ENCODE measurements at places on chromosomes 3 and 15.
A peak's percentile ranks its signal among the peaks of the same experiment; 100 is the strongest.

DNA sequence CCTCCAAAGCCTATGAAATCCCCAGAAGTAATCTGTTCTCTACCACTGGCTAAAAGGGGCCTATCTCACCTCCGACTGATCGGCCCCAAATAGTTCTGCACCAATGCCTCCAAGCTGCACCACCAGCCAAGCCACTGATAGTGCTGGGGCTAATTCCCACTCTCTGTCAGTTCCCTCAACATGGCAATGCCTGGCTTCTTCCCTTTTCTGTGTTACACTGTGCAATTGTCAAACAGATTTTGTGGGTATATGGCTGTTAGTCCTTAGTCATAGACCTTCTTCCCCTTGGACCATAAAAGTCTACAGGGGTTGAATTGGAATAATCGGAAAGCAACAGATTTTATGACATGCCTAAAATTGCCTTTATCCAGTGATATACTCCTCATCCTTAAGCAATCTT, 9.3 kb upstream of the UBE2E2 start:
- no peak for DNase-seq

- DNase-seq, result no peak
Observed at GRCh38 chr3:106160396-106160795, 291.6 kb upstream of the CBLB start.

- DNase-seq, result no peak
Observed at GRCh38 chr15:45449916-45450867, 71.8 kb upstream of the GATM start.

GRCh38 chr15:50710585-50710984, 24.0 kb upstream of the TRPM7 start:
- no peak for DNase-seq

DNA sequence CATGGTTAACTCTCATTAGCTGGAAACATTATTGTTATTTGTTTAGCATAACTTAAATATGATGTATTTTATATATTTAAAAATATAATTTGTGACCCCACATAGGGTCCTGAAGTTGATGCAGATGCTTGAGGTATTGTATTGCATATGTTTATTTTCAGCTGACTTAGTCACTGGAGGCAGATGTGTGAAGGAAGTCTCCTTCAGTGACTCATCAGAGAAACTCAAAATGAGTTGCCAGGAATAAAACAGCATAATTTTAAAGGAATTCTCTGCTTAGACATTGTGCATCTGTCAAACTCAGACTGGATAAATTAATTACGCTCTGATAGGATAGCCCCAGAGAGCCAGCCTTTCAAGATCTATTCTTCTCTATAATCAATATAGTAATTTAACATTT, 7.9 kb upstream of the OR4F6 start:
- DNase-seq, result no peak

- no peak for DNase-seq
Observed at GRCh38 chr15:39585871-39586301, 5.0 kb downstream of the THBS1 start.

DNA sequence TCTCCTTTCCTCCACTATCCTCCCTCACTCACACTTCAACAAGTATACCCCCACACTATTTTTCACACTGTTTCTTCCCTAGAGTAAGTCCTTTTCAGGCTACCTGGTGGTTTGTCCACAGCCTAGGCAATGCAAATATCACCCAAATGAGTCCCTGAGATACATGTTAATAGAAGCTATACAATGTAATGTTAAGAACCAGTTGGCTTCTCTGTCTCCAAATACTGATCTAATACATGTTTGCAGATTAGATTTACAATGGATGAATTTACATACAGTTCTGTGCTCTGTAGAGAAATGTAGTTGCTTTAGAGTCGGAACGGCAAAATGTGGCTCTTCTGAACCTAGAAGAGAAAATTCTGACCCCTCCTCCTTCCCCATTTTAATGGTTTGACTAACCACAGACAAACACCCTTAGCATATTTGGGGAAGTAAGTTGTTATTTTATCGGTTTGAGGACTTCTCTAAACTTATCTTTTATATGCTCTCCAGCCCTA, 63.6 kb upstream of the MBNL1 start:
- DNase-seq, result peak; percentile 15

GRCh38 chr3:161177991-161178390, 43.1 kb upstream of the NMD3 start:
- DNase-seq, result no peak

GRCh38 chr15:33119273-33119672, 75.2 kb downstream of the FMN1 start:
- no peak for DNase-seq

GRCh38 chr3:13559764-13560525, 11.0 kb downstream of the FBLN2 start:
- no peak for DNase-seq

DNA sequence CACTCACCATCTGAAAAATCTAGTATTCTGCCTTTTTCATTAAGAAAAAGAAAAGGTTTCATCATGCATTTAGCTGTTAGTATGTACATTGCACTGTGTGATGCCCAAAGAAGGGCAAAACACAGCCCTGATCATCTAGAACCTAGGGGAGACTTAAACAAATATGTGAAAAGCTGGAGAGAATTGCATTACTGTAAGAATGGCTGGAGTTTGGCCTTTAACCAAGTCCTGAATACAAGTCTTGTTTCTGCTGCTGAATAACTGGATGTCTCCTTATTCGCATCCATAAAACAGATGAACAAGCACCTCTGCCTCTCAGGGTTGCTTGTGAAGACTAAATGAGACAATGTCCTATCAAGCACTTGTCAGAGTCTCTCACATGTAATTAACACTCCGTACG, 233.4 kb upstream of the LRTM1 start:
- no peak for DNase-seq

DNA sequence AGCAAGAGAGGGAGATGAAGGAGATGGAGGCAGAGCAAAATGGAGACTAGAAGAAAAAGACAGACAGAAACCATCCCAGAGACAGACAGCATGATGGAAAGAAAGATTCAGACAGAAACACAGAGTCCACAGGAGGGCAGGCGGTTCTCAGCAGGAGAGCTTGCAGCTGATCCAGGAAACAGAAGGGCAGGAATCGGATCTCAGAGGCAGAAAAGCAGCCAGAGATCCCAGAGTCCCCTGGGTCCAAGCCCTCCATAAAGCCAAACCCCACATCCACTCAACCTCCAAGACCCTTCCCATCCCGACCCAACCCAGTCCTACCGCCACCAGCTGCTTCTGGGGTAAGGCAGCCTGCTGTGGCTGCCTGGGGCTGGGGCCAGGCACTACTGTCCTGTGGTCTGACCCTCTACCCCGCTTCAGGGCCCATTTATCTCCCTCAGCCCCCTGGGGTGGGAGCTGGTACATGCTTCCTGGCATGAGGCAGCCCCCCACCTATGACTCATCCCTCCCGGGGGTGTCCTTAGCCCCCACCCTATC, at the start of gene UCN2:
Gene UCN2 (minus strand): TSS at position 400 of the 537 bp plus-strand sequence. CDS start 657 bp downstream, outside the sequence.
- DNase-seq, result no peak

DNA sequence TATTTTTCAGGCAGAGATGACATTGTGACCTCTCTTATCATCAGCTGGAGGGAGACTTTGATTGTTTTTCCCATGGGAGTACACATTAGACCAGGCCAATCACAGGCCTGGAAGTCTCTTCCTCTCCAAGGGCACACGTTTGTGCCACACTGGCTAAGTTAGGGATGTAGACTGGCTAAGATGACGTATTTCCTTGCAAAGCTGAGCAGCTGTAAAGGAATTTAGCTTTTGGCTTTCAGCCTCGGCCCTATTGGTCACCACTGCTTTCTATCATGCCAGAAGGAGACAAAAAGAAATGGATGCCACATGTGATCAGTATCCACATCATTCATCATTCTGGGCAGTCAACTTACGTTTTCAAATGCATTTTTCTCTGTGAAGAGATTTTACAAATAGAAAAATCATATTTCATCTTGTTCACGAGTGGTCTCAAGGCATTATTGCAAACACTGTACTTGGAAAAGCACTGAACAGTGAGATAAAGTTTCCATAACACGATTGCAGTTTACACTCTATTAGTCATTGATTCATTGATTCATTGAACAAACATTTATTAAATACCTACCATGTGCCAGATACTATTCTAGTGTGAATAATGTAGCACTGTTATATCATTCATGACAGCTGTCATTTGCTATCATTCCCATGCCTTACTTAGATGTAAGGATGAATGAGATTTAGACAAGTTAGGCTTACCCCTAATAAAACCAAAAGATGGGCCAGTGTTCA, 27.0 kb upstream of the RNF7 start:
- no peak for DNase-seq

DNA sequence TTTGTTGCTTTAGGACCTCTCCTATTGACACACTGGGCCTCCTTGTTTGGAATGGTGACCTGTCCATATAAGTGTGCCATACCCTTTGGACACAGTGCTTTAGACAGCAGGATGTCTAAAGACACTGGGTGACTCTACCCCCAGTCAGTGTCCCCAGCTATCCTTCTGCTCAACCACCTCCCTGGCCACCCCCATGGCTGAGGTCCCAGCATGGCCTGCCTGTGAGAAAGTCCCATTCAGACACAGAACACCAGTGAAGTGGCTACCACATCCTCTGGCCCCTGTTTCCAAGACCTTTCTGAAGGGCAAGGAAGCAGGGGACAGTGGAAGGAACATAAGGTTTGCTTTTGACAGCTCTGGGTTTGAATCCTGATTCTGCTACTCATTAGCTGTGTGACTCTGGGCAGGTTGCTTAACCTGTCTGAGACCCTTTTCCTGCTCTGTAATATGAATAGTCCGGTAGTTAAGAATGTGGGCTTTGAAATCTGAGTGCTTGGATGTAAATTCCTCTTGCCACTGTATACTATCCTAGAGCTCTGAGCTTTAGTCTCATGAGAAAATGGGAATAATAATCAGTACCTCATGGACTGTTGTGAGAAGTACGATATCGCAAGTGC, 6.3 kb upstream of the AP3S2 start:
- no peak for DNase-seq

GRCh38 chr3:120622870-120623726, 27.0 kb downstream of the NDUFB4 start:
- DNase-seq, result peak; percentile 7

DNA sequence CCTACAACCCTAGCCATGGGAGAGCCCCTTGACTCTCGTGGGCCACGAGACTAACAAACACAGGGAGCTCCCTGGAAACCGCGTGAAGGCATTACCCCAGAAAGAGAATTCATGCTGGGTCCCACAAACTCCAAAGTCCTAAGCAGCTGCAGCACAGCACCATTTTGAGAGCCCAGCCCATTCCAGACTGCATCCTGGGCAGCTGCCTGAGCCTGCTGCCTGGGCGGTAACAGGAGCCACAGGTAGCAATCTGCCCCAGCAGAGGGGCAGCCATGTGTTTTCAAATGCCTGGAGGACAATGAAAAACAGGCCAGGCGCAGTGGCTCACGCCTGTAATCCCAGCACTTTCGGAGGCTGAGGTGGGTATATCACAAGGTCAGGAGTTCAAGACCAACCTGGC, 62.9 kb upstream of the TBC1D23 start:
- no peak for DNase-seq
